ENCODE measurements at places on chromosomes 13 and 19. TPM values are rescaled to one million over a fixed set of nuclear protein-coding genes. Genes with fewer than 3 reads are reported as not detected.
A peak's percentile ranks its signal among the peaks of the same experiment; 100 is the strongest.

DNA sequence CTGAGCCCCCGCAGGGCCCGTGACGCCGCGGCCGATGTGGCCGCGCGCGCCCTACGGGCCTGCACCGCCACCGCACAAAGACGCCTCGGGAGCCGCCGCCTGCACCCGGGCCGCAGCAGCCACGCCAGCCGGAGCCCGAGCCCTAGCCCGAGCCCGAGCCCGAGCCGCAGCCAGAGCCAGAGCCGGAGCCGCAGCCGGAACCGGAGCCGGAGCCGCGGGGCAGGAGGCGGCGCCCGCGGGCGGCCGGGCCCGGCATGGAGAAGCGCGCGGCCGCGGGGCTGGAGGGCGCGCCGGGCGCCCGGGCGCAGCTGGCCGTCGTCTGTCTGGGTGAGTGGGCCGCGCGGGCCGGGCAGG, 379 bp downstream of the LRP3 start:
- H3K36me3 ChIP-seq = no peaks in the 10 kb centered on the region
- H3K27ac ChIP-seq = no peak overlapping the region
- DNase-seq = peak; percentile 46

The GSX1 gene
- not detected for total RNA-seq

- no peaks in the 10 kb centered on the region for H3K27me3 ChIP-seq
- peak; percentile 59 for DNase-seq
- no peak within 1 kb of the TSS for H3K27ac ChIP-seq
- H3K36me3 ChIP-seq = no peaks in the 10 kb centered on the region
- H3K4me1 ChIP-seq = no peaks in the 10 kb centered on the region
These were observed at the start of gene EDNRB for GRCh38 chr13:77918391-77919245. EDNRB (minus strand) TSS chr13:77918831; CDS start chr13:77918573, 258 bp downstream.

The MEIS3 gene
- total RNA-seq = 83.7 TPM

GRCh38 chr13:35704331-35704730, 227.8 kb upstream of the MAB21L1 start:
- H3K4me1 ChIP-seq = no peaks in the 10 kb centered on the region
- H3K36me3 ChIP-seq = no peaks in the 10 kb centered on the region
- no peak for DNase-seq
- H3K4me3 ChIP-seq = no peak overlapping the region
- no peak overlapping the region for H3K27ac ChIP-seq
- H3K27me3 ChIP-seq = no peaks in the 10 kb centered on the region

GRCh38 chr13:111632906-111633305, 312.5 kb downstream of the TEX29 start:
- no peaks in the 10 kb centered on the region for H3K27me3 ChIP-seq
- no peak overlapping the region for H3K27ac ChIP-seq
- no peaks in the 10 kb centered on the region for H3K36me3 ChIP-seq
- H3K4me1 ChIP-seq = no peaks in the 10 kb centered on the region

- no peak overlapping the region for H3K4me3 ChIP-seq
- no peak for DNase-seq
- no peak overlapping the region for H3K27ac ChIP-seq
- no peaks in the 10 kb centered on the region for H3K4me1 ChIP-seq
- H3K36me3 ChIP-seq = no peaks in the 10 kb centered on the region
These were observed 11.0 kb upstream of the SERPINE3 start for GRCh38 chr13:51328488-51328887.

DNA sequence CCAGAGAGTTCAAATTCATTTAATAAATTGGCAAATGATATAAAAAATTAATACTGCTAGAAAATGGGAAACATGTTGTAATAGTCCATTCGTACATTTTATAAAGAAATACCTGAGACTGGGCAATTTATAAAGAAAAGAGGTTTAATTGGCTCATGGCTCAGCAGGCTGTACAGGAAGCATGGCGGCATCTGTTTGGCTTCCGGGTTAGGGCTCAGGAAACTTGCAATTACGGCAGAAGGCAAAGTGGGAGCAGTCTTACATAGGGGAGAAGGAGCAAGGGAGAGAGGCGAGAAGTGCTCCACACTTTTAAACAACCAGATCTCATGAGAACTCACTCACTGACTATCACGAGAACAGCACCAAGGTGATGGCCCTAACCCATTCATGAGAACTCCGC, 512.0 kb downstream of the DACH1 start:
- no peaks in the 10 kb centered on the region for H3K27me3 ChIP-seq
- no peaks in the 10 kb centered on the region for H3K4me1 ChIP-seq
- H3K36me3 ChIP-seq = no peaks in the 10 kb centered on the region
- no peak overlapping the region for H3K27ac ChIP-seq

GRCh38 chr13:98675066-98675465, 77.4 kb downstream of the SLC15A1 start:
- H3K27ac ChIP-seq = no peak overlapping the region
- H3K27me3 ChIP-seq = no peaks in the 10 kb centered on the region
- H3K4me1 ChIP-seq = no peaks in the 10 kb centered on the region
- no peak for DNase-seq

The ARHGAP45 gene
- total RNA-seq = 133 TPM

- H3K4me1 ChIP-seq = no peaks in the 10 kb centered on the region
- peak; percentile 52 for DNase-seq
- H3K4me3 ChIP-seq = no peak overlapping the region
- no peak overlapping the region for H3K27ac ChIP-seq
- H3K27me3 ChIP-seq = peaks cover 4% of the 10 kb centered on the region
- H3K36me3 ChIP-seq = no peaks in the 10 kb centered on the region
These were observed 4.7 kb upstream of the IRS2 start for GRCh38 chr13:109790942-109791605.

DNA sequence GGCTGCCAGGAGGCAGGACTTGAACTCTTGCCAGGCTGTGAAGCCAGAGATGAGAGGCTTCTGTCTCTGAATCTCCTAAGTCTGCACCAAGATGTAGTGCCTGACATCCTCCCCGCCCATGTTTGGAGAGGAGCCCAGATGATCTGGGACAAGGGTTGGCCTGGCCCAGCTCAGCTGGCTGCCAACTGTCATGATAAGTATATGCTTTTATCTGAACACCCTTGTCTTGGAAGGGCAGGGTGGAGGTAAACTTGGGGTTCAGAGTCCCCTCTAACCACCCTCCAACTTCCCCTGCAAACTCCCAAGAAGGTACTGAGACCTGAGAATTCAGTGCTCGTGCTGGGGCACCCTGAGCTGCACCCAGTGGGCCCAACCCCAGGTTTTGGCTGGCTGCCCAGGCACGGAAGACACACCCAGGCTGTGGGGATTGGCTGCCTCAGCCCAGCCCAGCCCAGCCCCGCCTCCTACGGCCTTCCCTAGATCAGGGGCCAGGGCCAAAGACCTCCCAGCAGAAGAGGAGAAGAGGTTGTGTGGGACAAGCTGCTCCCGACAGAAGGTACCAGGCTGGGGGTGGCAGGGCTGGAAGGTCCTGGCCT, at the start of gene CYP4F12:
TSS of gene CYP4F12 (plus strand) at position 508 of the 596 bp plus-strand sequence. CDS start 443 bp downstream, outside the sequence.
- no peaks in the 10 kb centered on the region for H3K27me3 ChIP-seq
- H3K4me3 ChIP-seq = no peak within 1 kb of the TSS
- H3K36me3 ChIP-seq = no peaks in the 10 kb centered on the region
- H3K27ac ChIP-seq = no peak within 1 kb of the TSS

DNA sequence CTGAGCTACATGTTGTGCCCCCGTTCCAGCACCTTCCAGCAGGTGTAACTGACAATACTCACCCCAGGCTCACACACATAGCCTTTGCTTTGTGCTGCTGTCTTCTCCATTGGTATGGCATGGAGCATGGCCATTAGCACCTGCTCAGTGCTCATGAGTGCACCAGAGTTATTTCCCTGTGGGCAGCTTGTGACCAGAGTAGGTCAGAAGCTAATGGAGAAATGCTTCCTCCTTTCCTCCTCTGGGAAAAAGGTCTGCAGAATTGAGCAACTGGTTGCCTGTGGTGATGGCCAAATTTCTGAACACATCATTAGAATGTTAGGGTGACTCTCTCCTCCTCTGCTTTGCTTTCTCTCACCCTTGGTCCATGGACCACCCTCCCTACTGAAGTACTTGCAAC, 344.5 kb upstream of the TMTC4 start:
- no peak for DNase-seq
- no peak overlapping the region for H3K4me3 ChIP-seq
- H3K4me1 ChIP-seq = no peaks in the 10 kb centered on the region
- H3K36me3 ChIP-seq = no peaks in the 10 kb centered on the region
- H3K27ac ChIP-seq = no peak overlapping the region

- no peak within 1 kb of the TSS for H3K27ac ChIP-seq
- no peaks in the 10 kb centered on the region for H3K36me3 ChIP-seq
- peaks cover 3% of the 10 kb centered on the region for H3K4me1 ChIP-seq
- peaks cover 18% of the 10 kb centered on the region for H3K27me3 ChIP-seq
- no peak for DNase-seq
- H3K4me3 ChIP-seq = no peak within 1 kb of the TSS
These were observed at the start of gene JSRP1 for GRCh38 chr19:2255982-2256685. JSRP1 (minus strand) TSS chr19:2256417; CDS start chr19:2255314, 1,103 bp downstream.

- peaks cover 40% of the 10 kb centered on the region for H3K36me3 ChIP-seq
- no peak for DNase-seq
- H3K4me3 ChIP-seq = no peak overlapping the region
- H3K27me3 ChIP-seq = no peaks in the 10 kb centered on the region
- H3K4me1 ChIP-seq = peaks cover 4% of the 10 kb centered on the region
- H3K27ac ChIP-seq = peak overlapping the region; percentile 73
These were observed 29.9 kb downstream of the TNFRSF19 start for GRCh38 chr13:23600100-23600499.

DNA sequence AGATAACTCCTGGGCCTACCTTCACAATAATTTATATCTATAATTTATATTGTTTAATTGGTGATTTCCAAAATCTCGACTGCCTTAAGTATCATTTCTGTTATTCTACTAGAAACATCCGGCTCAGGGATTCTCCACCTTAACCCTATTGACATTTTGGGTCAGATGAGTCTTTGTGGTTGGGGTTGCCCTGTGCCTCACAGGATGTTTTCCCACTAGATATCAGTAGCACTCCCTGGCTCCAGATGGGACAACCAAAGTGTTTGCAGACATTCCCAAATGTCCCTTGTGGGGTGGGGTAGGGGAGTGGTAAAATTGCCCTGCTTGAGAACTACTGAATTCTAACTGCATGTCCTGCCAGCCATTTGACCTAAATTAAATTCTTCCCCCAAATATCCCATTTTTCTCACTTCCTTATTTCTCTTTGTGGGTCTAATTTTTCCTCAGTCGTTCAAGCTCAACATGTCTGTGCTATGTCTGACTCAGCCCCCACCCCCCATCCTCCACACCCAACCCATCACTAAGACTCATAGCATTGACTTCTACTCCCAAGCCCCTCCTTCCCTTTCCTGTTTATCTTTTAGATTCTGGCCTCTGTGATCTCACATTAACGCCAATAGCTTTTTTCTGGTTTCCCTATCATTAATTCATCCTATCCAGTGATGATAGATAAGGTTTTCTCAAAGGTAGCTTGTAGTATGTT, 545.1 kb downstream of the EFNB2 start:
- H3K27me3 ChIP-seq = no peaks in the 10 kb centered on the region
- no peaks in the 10 kb centered on the region for H3K36me3 ChIP-seq
- DNase-seq = no peak
- H3K4me1 ChIP-seq = no peaks in the 10 kb centered on the region

GRCh38 chr13:61142506-61142905, 273.1 kb downstream of the PCDH20 start:
- H3K36me3 ChIP-seq = no peaks in the 10 kb centered on the region
- DNase-seq = no peak
- no peaks in the 10 kb centered on the region for H3K27me3 ChIP-seq
- no peaks in the 10 kb centered on the region for H3K4me1 ChIP-seq

- H3K27ac ChIP-seq = no peak overlapping the region
- no peak for DNase-seq
- H3K36me3 ChIP-seq = peaks cover 7% of the 10 kb centered on the region
- H3K27me3 ChIP-seq = no peaks in the 10 kb centered on the region
These were observed 121.8 kb downstream of the TBC1D4 start for GRCh38 chr13:75360170-75360569.

DNA sequence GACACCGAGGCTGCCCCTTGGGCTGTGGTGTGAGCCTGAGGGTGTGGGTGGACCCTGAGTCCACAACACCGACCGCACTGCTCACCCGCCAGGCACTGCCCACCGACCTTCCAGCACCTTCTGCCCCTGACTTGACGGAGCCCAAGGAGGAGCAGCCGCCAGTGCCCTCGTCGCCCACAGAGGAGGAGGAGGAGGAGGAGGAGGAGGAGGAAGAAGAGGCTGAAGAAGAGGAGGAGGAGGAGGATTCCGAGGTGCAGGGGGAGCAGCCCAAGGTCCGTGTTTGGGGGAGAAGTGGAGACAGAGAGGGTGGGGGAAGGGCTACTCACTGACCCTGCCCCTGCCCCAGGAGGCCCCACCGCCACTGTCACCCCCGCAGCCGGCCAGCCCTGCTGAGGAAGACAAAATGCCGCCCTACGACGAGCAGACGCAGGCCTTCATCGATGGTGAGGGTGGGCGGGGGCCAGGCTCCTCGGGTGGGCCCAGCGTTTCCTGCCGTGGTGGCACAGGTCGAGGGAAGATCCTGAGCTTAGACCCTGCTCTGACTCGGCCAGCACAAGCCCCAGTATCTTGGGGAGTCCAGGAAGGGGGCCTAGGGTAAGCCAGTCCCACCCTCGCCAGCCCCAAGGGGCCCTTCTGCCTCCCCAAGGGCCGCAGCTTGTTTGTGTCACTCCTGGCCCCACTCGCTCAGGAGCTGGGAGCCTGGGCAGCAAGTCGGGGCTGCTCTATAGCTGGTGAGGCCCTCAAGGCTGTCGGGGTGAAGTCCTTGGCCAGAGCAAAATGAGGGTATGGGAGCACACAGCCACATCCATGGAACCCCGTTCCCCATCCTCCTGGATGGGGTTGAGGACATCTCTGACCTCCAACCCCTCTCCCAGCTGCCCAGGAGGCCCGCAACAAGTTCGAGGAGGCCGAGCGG, 12.2 kb downstream of the PRKCSH start:
- DNase-seq = no peak
- no peak overlapping the region for H3K27ac ChIP-seq
- no peaks in the 10 kb centered on the region for H3K4me1 ChIP-seq
- no peaks in the 10 kb centered on the region for H3K27me3 ChIP-seq

GRCh38 chr19:8877854-8878705, 45.9 kb downstream of the MBD3L1 start:
- H3K27ac ChIP-seq = no peak overlapping the region
- no peaks in the 10 kb centered on the region for H3K36me3 ChIP-seq
- no peak for DNase-seq
- H3K4me3 ChIP-seq = no peak overlapping the region
- no peaks in the 10 kb centered on the region for H3K27me3 ChIP-seq
- H3K4me1 ChIP-seq = no peaks in the 10 kb centered on the region

The PTGIR gene
- total RNA-seq = 0.35 TPM

- no peaks in the 10 kb centered on the region for H3K36me3 ChIP-seq
- DNase-seq = no peak
- H3K4me1 ChIP-seq = peaks cover 5% of the 10 kb centered on the region
- no peaks in the 10 kb centered on the region for H3K27me3 ChIP-seq
- no peak overlapping the region for H3K27ac ChIP-seq
- H3K4me3 ChIP-seq = no peak overlapping the region
These were observed 8.7 kb downstream of the PROSER3 start for GRCh38 chr19:35766571-35767104.

GRCh38 chr19:46213156-46213555, 16.4 kb upstream of the IGFL1 start:
- no peaks in the 10 kb centered on the region for H3K27me3 ChIP-seq
- no peak overlapping the region for H3K27ac ChIP-seq
- H3K4me1 ChIP-seq = peaks cover 14% of the 10 kb centered on the region
- DNase-seq = no peak
- H3K36me3 ChIP-seq = no peaks in the 10 kb centered on the region

DNA sequence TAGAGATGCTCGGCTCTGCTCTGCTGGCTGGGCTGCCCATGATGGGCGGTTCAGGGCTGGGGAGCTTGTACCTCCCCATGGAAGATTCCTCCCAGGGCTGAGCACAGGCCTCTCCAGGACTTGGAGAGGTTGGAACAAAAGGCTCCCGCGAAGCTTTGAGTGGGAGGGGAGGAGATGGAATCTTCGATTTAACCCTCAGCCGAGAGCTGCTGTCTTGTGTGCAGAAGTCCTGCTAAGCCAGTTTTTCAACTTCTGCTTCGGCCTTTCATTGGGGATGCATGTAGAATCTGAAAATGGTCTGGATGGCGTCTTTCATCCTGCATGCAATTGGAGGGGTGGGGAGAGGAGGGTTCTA, 163.3 kb downstream of the KDM4B start:
- peaks cover 43% of the 10 kb centered on the region for H3K4me1 ChIP-seq
- H3K4me3 ChIP-seq = no peak overlapping the region
- peak overlapping the region; percentile 99 for H3K27ac ChIP-seq
- DNase-seq = no peak

All from cardiac muscle cell (in vitro differentiated cells and primary cell).